ENCODE measurements at places on chromosomes 5 and 9.

DNA sequence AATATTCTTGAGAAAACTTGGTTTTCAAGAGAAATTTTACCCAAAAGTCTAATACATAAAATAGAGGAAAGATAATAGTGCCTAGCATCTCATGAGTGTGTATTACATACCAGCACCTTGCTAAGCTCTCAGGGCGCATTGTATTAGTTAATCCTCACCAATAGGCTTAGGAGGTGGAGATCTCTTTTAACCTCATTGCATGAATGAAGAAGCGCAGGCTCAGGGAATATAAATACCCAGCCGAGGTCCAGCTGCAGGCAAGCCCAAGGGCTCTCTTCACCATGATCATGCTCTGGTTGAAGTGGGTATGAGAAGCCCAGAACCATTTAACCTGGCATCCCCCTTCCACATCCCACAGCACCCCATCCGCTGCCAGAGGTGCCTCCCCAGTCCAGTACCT, 46.0 kb downstream of the CAMK2A start:
- no peak for DNase-seq

GRCh38 chr5:151115272-151115905, 34.6 kb upstream of the TNIP1 start:
- peak; percentile 84 for DNase-seq

- no peak for DNase-seq
These were observed 257.1 kb downstream of the SAXO1 start for GRCh38 chr9:18775930-18776329.

DNA sequence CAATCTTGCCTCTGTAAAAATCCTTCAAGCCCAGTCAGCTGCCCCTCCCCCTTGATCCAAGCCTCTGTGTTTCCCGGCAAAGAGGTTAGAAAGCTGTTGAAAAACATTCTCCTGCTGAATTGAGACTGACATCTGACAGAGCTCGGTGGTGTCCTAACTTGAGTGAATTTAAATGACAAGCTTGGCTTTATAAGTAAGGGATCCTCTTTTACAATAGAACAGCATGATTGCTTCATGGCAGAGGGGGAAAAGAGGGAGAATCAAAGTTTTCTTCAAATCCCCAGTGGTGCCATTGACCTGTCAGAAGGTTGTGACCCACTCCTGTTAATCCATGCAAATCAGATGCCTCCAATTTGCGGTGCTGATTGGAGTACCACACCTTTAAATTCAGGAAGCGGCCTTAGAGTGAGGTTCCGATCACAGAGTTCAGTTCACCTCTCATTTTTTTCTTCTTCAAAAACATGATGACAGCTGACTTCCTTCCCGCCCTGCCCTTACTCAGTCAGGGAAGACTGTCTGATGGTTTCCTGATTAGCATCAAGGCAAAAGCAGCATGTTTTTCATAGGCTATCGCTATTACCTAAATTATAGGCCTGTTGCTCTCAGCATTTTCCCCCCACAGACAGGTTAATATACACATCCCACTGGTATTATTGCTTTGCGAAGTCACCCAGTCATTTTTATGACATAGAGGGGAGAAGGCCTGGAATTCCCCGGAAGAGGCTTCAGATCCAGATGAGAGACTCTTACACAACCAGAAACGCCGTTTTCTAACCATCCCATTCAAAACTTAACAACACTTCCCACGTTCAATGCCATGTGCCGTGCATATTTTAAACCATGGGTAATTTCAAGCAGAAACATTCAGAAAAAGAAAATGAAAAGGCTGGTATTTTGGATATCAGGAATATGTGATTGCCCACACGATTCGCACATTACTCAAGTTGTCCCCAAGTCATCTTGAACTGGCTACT, 141.4 kb downstream of the EBF1 start:
- peak; percentile 89 for DNase-seq

DNA sequence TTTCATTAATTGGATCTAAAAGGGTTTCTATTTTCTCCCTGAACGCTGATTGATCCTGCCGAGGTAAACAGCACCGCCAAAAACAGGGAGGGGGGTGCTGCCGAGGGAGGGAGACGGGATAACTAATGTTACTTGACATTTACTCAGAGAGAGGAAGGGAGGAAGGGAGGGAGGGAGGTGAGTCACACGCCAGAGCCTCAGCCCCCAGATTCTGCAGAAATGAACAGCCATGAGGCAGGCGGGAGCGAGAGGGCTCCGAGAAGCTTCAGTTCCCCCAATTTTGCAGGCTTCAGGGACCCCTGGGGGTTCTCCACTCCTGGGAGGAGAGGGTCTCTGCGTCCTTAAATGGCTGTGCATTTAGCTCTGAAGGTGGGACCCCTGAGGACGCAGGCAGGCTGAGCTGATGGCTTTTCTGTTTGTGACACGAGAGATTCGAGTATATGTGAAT, 59.1 kb upstream of the IER5L start:
- peak; percentile 44 for DNase-seq

GRCh38 chr9:17063535-17064135, 71.2 kb upstream of the CNTLN start:
- DNase-seq, result peak; percentile 83

DNA sequence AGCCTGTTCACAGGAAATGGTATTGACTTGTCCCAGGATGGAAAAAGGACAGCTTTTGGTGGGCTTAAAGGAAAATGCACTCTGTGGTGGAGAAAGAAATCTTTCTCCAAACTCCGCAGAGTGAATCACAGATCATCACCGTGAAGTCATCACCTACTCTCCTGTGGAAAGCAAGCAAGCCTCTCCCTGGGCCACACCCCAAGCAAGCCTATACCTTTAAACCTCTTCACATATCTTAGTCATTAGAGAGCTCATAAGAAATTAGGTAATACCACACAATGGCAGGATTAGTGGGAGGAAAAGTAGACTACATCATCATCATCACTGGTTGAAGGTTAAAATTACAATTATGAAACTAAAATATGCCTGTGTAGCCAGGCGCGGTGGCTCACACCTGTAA, 23.2 kb downstream of the TLE1 start:
- DNase-seq, result no peak

DNA sequence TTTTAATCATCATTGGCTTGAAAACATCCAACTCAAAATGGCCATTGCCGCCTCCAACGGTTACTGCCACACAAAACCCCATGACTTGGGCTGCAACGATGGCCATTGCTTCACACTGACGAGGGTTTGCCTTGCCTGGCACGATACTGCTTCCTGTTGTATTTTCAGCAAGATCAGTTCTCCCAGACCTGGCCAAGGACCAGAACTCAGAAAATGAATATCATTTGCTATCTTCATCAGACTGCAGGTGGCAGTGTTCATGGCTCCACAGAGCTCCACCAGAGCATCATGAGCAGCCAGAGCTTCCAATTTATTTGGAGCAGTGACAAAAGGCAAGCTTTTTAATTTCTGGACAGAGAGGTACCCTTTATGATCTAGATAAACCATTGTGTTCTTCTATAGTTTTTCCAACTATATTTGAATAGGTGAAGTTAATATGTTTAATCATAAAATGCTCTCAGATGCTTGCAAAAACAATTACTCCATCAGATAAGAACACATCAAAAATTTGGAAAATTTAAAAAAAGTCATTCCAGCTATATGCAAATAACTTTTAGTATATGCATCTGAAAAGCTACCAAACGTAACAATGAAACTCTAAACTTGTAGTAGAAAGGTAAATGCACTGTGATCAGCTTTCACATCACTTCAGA, 10.4 kb downstream of the AMACR start:
- peak; percentile 75 for DNase-seq

DNA sequence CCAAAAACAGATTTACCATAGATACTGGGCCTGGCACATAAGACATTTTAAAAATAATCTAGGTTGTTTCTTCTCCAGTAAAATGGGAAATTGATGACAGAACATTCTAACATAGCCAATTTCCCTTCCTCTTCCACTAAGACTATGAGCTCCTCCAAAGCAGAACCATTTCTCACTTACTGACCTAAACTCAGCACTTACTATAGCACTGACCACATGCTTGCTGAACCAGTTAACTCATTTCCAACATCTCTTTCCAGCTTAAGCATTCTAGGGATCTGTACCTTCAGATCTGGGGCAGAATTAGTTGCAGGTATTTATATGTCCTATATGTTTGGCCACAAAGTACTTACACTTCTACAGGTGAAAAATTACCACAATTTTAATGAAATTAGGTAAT, 58.9 kb downstream of the TTC39B start:
- no peak for DNase-seq

DNA sequence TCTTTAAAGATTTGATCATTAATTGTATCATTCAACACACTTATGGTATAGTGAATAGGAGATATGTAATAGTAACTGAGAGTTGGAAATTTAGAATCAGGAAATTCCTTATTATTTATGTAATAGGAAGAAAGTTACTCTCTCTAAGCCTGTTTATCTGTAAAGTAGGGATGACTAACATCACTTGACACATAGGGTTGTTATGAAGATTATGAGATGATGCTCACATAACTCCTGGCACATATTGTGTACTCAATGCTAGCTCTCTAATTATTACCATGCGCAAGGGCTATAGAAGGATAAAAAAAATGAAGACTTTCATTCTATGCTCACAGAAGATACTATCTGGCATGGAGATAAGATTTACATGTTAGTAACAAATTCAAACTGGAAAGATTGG, 149.9 kb downstream of the ISOC1 start:
- no peak for DNase-seq

DNA sequence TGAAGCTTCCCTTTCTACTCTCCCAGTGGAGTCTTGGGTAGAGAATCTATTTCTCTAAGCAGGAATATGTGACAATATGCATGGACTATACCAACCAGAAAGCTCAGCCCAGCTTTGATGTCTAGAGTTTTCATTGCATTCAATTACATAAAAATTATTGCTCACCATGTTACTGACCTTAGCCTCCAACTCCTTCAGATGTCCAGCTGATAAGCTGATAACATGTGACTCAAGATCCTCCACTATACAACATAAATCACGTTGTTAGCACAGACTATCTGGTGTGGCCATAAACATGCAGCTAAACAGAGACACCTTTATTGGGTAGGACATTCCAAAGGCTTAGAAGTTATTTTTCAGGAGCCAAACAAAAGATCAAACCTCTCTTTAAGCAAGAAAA, 1168.2 kb downstream of the CDH12 start:
- DNase-seq, result no peak

DNA sequence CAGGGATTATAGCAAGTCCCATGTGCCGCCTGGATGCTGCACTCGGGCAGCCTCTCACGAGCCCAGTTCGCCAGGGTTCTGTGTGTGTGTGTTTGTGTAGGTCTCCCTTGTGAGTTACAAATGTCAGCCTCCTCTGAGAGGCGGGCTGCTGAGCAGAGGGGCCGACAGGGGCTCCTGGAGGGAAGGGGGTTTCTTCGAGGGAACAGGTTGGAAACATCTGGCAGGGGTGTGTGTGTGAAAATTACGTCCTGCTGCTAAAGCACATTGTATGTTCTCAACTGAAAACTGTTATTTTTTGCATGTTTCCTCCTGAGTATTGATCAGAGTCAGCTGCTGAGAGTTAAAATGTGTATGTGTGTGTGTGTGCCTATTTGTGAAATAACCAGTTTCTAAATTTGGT, 9.7 kb downstream of the GALNT10 start:
- DNase-seq, result no peak

DNA sequence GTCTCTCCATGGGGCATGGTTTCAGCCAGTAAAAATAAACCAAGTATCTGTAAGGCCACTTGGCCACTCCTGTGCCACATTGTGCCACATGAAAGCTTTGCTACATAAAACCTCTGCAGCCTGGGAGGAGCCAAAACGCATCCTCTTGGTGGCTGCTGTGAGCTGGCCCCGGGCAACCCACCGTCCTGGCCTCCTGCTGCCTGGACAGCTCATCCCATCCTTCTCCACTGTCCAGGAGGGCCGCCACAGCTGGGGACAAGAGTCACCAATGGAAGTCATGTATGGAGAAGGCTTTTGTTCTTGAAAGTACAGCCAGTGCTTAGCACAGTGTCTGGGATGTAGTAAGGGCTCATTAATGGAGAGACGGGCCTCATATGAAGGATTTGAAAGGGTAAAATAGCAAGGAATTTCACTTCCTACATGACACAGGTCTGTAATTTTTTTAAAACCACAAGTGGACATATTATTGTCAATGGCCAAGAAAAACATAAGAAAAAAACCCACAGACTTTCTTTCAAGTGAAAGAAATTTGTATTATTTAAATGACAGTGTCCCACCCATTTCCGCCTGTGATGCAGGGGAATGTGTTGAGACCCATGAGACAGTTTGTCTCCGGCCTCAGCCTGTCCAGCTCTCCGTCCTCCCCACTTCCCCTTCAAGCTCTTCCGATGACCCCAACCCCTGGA, 6.6 kb downstream of the PTGES start:
- DNase-seq, result no peak

DNA sequence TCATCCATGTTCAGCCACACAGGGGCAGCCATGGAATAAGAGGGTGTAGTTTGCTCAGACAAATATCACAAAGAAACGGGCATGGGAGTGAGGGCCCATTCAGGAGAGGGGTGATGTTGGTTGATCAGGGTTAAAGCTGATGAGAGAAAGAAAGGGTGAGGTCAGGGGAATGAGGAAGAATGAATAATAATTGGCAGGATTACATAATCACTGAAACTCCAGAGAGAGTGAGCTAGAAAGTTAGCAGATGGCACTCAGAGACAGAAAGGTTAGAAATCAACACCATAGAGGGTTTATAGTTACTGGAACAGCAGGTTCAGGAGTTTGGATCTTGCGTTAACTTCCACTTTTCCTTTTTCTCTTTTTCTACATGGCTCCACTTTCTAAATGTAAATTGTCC, 113.9 kb downstream of the TAF11L14 start:
- no peak for DNase-seq

GRCh38 chr5:170752257-170753215, 31.0 kb upstream of the GABRP start:
- no peak for DNase-seq

DNA sequence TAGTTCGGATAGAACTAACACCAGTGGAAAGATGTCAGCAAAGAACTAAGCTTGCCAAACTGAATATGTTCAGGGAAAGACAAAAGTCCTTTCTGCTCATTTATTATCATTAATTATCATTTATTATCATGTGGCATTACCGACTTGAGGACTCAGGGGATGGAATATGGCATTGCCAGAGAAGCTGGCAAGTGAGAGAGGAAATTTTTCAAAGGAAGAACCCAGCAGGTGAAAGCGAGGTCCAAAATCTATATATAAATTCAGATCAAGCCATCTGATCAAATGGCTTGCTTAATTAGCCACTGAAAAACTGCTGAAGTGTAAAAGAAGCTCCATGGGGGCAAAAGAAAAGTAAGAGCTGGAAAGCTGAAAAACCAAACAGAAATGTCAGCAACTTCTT, 1049.6 kb upstream of the SEMA6A start:
- no peak for DNase-seq

Data from GM23338 (cell line).